Testis (tissue), 5 donors: ENCODE measurements at places on chromosomes 5 and 9.

DNA sequence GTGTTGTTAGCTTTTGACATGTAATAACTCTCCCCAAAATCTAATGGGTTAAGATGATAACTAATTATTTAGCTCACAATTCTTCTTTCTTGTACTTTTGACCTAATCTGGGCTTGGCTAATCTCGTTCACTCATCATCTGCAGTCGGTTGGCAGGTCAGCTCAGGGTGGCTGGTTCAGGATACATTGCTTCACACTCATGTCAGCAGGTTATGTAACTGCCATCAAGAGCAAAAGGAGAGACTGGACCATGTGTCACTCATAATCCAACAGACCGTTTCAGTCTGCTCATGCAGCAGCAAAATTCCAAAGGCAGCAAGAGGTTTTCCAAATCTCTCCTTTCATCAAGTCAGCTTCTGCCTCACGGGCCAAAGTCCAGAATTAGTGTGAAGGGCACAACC is 998.4 kb upstream of the CTNND2 start:
- DNase-seq = no peak

DNA sequence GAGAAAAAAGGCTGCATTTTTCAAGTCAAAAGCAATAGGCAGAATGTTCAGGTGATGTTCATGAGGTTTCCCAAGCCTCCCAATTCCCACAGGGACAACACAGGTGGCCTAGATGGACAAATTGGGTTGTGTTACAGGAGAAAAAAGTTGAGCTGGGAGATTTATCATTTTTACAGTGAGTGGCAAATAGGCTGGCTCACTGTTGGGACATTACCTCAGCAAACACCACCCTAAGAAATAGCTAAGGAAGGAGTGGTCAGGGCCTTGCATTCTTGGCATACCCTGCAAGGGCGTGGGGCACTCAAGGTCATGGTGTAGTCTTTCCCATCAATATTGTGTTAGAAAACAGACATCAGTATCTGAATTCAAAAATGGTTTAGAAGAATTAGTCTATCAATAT is 23.3 kb upstream of the CPLANE1 start:
- DNase-seq = no peak

DNA sequence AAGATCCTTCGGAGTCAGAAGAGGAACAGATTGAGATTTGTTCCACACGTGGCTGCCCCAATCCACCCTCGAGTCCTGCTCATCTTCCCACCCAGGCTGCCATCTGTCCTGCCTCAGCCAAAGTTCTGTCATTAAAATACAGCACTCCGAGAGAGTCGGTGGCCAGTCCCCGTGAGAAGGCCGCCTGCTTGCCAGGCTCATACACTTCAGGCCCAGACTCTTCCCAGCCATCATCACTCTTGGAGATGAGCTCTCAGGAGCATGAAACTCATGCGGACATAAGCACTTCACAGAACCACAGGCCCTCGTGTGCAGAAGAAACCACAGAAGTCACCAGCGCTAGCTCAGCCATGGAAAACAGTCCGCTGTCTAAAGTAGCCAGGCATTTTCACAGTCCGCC is 85.9 kb downstream of the GOLPH3 start:
- DNase-seq = no peak

GRCh38 chr5:156774273-156774672 is 75.8 kb upstream of the PPP1R2B start:
- DNase-seq = no peak
